Esophagus squamous epithelium (tissue), 5 donors: ENCODE measurements at places on chromosomes 4 and X. TPM values are rescaled to one million over a fixed set of nuclear protein-coding genes. Genes with fewer than 3 reads are reported as not detected.

DNA sequence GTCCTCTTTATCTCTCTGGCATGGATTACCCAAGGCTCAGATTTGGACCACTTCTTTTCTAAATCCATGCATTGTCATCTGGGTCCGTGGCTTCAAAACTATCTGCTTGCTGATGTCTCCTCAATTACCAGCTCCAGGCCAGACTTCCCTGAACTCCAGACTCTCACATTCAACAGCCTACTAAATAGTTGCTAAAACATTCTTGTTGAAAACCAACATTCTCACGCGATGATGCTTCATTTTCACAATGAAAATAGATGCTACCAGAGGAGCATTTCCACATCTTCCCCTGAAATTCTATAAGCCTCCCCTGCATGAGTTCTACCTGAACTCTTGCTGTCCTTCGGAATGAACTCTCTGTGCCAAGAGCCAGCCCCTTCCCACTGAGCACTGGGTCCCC is 5.2 kb upstream of the TLR6 start:
- DNase-seq: no peak

GRCh38 chr4:46389301-46389775 is 590 bp downstream of the GABRA2 start:
- no peak for DNase-seq

- no peak for DNase-seq
Measured at GRCh38 chrX:107827852-107828251, 2.2 kb downstream of the MID2 start.

Gene ADH6
- not detected for total RNA-seq

DNA sequence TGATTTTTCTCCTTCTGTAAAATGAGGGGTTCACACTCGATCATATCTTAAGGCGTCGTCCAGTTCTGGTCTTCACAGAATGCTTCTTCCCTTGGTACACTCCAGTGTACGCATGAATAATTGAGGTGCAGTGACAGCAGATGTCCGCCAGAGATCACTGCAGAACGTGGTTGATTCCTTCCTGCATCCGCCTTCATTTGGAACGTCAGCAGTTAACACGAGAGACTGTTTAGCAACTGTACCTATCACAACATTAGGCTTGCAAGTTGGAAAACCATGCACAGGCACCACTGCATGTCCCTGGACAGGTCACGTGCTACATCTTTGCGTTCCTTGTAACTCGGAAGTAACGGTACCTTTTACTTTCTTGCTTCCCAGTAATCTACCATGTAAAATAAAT is 66.0 kb upstream of the GEMIN8 start:
- no peak for DNase-seq

DNA sequence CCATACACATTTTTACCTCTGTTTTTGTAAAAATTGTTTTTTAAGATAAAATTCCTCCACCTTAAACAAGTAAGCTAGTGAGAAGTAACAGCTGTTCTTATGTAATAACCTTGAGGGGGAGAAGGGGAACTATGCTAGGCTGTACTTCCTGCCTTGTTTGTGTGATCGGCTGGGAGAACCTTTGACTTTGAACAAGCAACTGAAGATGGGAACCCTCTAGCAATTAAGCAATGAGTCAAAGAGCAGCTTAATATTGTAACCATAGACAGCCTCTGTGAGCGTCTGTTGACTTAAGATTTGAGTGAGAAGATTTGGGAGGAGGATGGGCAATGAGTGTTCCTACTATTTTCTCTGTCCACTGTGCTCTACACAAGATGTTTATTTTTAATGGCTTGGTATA is 135.1 kb downstream of the SCLT1 start:
- no peak for DNase-seq

GRCh38 chr4:30789219-30789671 is 69.1 kb downstream of the PCDH7 start:
- DNase-seq: no peak

Gene SSX3
- total RNA-seq: not detected

- no peak for DNase-seq
Measured at GRCh38 chr4:57109411-57109846, 756 bp downstream of the IGFBP7 start.

Gene ATP7A
- total RNA-seq: 14.7 TPM

Gene SCRG1
- total RNA-seq: not detected

GRCh38 chr4:104625706-104626105 is 131.0 kb upstream of the CXXC4 start:
- no peak for DNase-seq

DNA sequence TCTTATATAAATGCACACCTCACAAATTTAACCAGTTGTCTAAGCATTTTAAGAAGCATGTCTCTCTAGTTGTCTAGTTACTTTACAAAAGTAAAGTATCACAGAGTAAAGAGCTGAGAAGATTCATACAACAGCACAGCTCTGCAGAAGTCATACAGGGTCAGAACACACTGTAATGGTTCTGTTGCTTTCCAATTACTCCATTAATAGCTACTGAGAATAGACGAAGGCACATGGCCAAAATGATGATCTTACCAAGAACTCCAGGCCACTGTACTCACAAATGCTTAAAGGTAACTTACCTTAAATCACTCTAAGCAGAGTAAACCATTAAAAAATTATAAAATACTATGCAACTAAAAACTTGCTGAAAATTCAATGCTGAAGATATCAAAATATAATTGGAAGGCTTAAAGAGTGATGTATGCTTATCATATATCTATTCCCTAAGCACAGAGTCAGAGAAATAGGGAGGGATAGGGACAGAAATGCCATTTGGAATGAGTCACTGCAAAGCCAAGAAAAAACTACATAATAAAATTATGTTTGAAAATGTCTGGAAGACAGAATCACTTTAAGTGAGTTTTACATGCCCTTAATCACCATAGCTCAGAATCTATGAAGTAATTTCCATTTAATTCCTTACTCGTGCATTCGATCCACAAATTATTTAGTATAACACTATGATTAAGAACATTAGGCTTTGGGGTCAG is 71.0 kb downstream of the DDX60L start:
- no peak for DNase-seq

DNA sequence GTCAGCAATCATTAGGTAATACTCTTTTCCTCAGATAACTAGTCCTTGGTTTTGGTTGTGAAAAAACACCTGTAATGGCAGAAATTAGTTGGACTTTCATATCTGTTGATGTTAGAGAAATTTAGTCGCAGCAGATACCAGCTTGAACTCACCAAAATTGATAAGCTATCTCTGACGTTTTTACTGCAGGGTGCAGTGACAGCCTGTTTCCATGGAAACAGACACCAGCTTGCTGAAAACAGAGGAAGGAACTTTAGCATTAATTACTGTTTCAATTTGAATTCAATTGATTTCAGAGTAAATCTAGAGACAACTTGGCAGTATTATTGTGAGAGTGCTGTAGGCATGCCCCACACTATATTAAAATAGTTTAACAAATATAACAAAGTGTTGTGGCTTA is 246.5 kb downstream of the PPP1R2C start:
- no peak for DNase-seq

- no peak for DNase-seq
Measured at GRCh38 chr4:128455480-128455879, 167.9 kb upstream of the PGRMC2 start.

Gene PABPC1L2B
- total RNA-seq: not detected

DNA sequence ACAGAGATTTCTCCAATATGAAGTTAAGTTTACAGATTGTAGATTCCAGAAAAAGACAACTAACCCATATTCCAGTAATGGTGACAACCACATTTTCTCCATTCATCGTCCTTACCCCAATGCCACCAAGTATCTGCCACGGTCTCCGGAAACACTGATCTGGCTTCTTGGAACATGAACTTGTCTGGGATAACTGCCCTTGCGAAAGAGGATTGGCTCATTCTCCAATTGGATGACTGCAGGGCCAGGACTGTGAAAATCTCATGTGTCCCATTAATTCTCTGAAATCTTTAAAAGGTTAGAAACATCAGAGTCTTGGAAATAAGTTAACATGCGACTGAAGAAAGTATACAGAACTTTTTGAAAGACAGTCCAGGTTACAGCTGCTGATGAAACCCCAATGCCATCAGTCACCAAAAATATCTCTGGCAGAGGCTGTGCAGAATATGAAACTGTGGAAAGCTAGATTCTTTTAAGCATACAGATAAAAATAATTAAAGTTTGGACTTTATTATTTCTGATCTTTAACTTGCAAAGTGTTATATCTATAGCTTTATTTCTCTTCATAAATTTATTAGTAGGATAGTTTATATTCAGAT is 496.9 kb downstream of the PPARGC1A start:
- DNase-seq: no peak

GRCh38 chrX:2902841-2903240 is 26.3 kb downstream of the ARSD start:
- DNase-seq: no peak

Gene RAP2C
- total RNA-seq: 21.8 TPM

- no peak for DNase-seq
Measured at GRCh38 chr4:127118681-127119080, 514.1 kb upstream of the INTU start.

GRCh38 chr4:94457692-94458106 is 6.0 kb downstream of the PDLIM5 start:
- DNase-seq: no peak

- DNase-seq: no peak
Measured at GRCh38 chrX:53481093-53481492, 46.9 kb upstream of the HSD17B10 start.

- DNase-seq: no peak
Measured at GRCh38 chr4:82789025-82789776, 9.4 kb downstream of the SCD5 start.

DNA sequence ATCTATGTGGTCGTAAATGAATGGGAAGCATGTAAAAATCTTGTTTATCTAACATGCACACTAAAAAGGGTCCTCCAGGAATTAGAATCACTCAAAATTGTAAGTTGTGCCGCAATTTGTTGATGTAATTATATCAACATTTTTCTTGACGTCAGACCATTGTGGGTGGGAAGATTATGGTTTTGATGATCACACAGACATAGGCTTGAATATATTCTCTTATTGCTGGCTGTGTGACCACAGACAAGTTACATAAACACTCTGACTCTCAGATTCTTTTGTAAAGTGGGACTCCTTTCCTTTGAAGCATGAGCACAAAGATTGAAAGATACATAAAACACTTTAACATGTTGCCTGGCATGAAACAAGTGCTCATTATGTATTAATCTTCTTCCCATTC is 51.5 kb downstream of the IL1RAPL1 start:
- DNase-seq: no peak

Gene SPIN2A
- 0.19 TPM for total RNA-seq

Gene IBSP
- total RNA-seq: not detected

- no peak for DNase-seq
Measured at GRCh38 chr4:161280929-161281328, 882.9 kb downstream of the FSTL5 start.

Gene ZNF674
- 2.8 TPM for total RNA-seq

DNA sequence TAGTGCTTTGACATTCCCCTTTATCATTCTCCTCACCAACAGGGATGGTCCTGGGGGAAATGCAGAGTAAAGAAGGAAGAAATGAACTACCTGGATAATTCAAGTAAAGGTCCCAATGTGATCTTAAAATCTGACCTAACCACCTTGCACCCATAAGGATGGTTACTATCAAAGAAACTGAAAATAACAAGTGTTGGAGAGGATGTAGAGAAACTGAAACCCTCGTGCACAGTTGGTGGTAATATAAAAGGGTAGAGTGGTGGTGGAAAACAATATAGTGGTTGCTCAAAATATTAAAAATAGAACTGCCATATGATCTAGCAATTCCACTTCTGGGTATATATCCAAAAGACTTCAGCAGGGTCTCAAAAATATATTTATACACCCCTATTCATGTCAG is 298.6 kb upstream of the PPARGC1A start:
- DNase-seq: no peak

GRCh38 chrX:105865709-105866108 is 43.4 kb downstream of the NRK start:
- no peak for DNase-seq
